ENCODE measurements at places on chromosomes 1 and 21. TPM values are rescaled to one million over a fixed set of nuclear protein-coding genes. Genes with fewer than 3 reads are reported as not detected.

The CCNL2 gene
- 140 TPM for total RNA-seq

The KRTAP19-1 gene
- total RNA-seq = not detected

The XCL1 gene
- not detected for total RNA-seq

The GJA5 gene
- 2.0 TPM for total RNA-seq

The KCND3 gene
- under 0.01 TPM for total RNA-seq

The CHIA gene
- total RNA-seq = not detected

The DNAH14 gene
- total RNA-seq = 14.7 TPM

The HDAC1 gene
- total RNA-seq = 89.2 TPM

All from smooth muscle cell of trachea (primary cell).